Heart right ventricle (tissue), 16 donors: ENCODE measurements at places on chromosomes 5 and 9.

GRCh38 chr5:62083247-62083646, 222.8 kb upstream of the KIF2A start:
- H3K27me3 ChIP-seq, result no peaks in the 10 kb centered on the region
- no peaks in the 10 kb centered on the region for H3K36me3 ChIP-seq
- H3K4me1 ChIP-seq, result no peaks in the 10 kb centered on the region
- DNase-seq, result no peak
- H3K27ac ChIP-seq, result no peak overlapping the region

DNA sequence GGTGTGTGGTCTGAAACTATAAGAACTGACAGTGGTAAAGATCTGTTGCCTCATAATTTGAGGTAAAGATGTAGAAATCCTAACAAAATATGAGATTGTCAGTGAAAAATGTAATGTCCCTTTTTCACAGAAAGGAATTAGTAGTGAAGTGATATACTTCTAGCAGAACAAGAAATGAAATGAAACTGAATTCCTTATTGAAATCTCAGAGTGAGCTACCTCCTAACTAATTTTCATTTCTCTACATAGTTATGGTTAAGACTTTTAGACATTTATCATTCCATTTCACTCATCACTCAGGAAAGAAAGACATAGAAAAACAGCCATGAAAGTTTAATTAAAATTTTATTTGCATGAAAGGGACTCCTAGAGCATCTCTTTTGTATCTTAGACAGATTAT, 48.7 kb downstream of the TMEM174 start:
- H3K4me1 ChIP-seq, result no peaks in the 10 kb centered on the region
- DNase-seq, result no peak
- peaks cover 5% of the 10 kb centered on the region for H3K27me3 ChIP-seq
- no peak overlapping the region for H3K27ac ChIP-seq
- no peak overlapping the region for H3K4me3 ChIP-seq

DNA sequence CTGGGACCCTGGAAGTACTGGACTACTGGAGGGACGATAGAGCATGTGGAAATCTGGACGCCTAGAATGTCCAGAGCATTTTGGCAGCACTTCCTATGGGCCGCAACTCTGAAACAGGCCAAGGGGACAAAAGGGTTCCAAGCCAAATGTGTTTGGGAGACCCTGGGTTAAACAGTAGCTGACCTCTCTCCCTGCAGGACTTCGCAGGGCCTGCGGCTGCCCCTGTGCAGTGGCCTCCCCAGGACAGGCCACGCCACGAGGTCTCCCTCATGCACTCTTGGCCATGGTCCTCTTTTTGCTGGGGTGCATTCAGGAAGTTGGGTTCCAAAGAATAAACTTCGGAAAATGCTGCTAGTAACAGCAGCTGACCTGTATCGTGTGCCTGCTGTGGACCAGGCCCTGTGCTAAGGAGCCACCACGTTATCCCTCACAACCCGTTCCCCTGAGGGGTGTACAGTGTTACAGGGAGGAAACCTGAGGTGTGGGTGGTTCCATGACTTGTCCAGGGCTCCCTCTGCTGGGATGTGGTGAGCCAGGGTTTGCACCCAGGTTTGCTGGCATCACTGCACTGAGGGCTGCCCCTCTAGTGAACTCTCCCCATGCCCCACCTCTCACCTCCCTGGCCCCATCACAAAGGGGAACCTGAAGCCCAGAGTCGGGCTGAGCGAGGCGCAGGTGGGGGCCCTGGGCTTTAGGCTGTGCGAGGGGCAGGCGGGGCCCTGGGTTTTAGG, 79.4 kb downstream of the AMBP start:
- H3K27me3 ChIP-seq, result no peaks in the 10 kb centered on the region
- peak; percentile 4 for DNase-seq
- H3K27ac ChIP-seq, result no peak overlapping the region
- H3K4me1 ChIP-seq, result peaks cover 10% of the 10 kb centered on the region
- H3K4me3 ChIP-seq, result no peak overlapping the region
- H3K36me3 ChIP-seq, result no peaks in the 10 kb centered on the region

GRCh38 chr9:86471171-86471815, 117.1 kb upstream of the TUT7 start:
- no peaks in the 10 kb centered on the region for H3K27me3 ChIP-seq
- no peaks in the 10 kb centered on the region for H3K4me1 ChIP-seq
- H3K36me3 ChIP-seq, result no peaks in the 10 kb centered on the region
- H3K4me3 ChIP-seq, result no peak overlapping the region

GRCh38 chr5:142654578-142655058, 31.3 kb downstream of the FGF1 start:
- peak overlapping the region; percentile 51 for H3K27ac ChIP-seq
- no peak overlapping the region for H3K4me3 ChIP-seq
- no peaks in the 10 kb centered on the region for H3K36me3 ChIP-seq
- no peak for DNase-seq

DNA sequence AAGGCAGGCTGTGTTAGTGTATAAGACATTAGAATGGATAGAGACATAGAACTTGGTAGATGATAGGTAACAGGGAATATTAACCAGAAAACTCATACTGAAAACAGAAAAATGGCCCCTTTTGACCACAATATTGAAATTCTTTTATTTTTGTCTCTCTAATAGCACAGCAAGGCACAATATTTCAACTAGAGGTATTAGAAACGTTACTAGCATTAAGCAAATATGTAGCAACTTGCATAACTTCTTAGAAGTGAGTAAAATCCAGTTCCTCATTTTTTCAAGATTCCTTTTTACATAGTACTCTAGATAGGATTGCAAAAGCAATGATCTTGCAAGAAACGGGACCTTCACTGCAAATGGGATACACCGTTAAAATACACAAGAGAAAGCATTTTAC, 102.7 kb upstream of the VCAN start:
- no peaks in the 10 kb centered on the region for H3K36me3 ChIP-seq
- no peaks in the 10 kb centered on the region for H3K27me3 ChIP-seq
- peak overlapping the region; percentile 90 for H3K27ac ChIP-seq
- no peak for DNase-seq
- H3K4me3 ChIP-seq, result no peak overlapping the region

- H3K27ac ChIP-seq, result no peak overlapping the region
- no peaks in the 10 kb centered on the region for H3K27me3 ChIP-seq
- H3K36me3 ChIP-seq, result no peaks in the 10 kb centered on the region
- H3K4me3 ChIP-seq, result no peak overlapping the region
- no peak for DNase-seq
These were observed 19.7 kb downstream of the TLE4 start for GRCh38 chr9:79591458-79591857.

- H3K27me3 ChIP-seq, result no peaks in the 10 kb centered on the region
- no peak for DNase-seq
- no peak overlapping the region for H3K27ac ChIP-seq
- H3K36me3 ChIP-seq, result no peaks in the 10 kb centered on the region
These were observed 30.4 kb downstream of the NR3C1 start for GRCh38 chr5:143373076-143373475.

GRCh38 chr9:71001780-71002386, 119.5 kb downstream of the TRPM3 start:
- H3K27me3 ChIP-seq, result no peaks in the 10 kb centered on the region
- H3K36me3 ChIP-seq, result no peaks in the 10 kb centered on the region
- DNase-seq, result peak; percentile 10
- no peak overlapping the region for H3K4me3 ChIP-seq
- no peaks in the 10 kb centered on the region for H3K4me1 ChIP-seq
- H3K27ac ChIP-seq, result no peak overlapping the region

DNA sequence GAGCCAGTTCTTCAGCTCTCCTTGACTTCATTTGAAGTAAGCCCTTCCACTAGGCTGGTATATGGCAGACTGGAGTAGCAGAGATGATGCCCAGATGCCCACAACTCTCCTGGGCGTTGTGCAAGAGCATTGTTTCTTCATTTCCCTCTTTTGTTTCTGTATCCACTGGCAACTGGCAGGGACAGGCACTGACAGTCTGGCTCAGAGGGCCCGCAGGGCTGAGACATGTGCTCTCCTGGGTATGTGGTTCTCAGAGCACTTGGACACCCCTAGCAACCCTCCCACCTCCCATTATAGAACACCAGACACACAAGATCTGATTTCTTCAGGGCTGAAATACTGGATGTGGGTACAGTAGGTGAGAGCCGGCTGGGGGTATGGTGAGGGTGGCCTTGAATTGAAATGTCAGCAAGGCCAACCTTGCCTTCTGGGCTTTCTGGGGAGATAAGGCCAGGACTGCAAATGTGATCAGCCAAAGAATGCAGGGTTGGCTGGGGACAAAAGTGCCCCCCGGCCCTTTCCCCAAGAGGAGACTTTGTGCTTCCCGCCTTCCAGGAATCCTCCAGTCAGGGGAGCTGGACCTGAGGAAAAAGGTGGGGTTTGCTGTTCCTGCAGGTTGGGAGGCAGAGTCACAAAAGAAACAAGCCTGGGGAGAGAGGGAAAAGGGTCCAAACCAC, 28.6 kb upstream of the CTNNA1 start:
- DNase-seq, result peak; percentile 44
- H3K4me3 ChIP-seq, result no peak overlapping the region
- H3K4me1 ChIP-seq, result peaks cover 11% of the 10 kb centered on the region
- peak overlapping the region; percentile 56 for H3K27ac ChIP-seq
- H3K36me3 ChIP-seq, result no peaks in the 10 kb centered on the region
- H3K27me3 ChIP-seq, result no peaks in the 10 kb centered on the region

DNA sequence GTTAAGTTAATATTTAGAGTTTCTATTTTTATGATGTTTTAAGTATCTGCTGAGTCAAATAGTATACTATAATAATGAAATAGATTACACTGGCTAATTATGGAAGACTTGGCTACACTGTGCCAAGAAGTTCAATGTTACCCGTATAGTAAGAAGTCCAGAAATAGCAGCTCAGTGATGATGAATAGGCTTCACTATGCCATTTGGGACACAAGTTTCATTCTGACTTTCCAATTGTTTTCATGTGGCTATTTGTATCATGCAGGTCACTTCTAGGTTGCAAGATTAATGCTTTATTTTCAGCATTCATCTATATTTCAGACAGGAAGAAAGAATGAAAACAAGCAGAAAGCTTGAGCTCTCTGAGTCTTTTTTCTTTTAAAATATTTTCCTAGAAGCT, 194.5 kb upstream of the RIOK2 start:
- H3K36me3 ChIP-seq, result no peaks in the 10 kb centered on the region
- no peaks in the 10 kb centered on the region for H3K4me1 ChIP-seq
- no peak for DNase-seq
- no peak overlapping the region for H3K4me3 ChIP-seq
- no peaks in the 10 kb centered on the region for H3K27me3 ChIP-seq
- H3K27ac ChIP-seq, result no peak overlapping the region

- H3K4me3 ChIP-seq, result peak overlapping the region; percentile 49
- H3K27me3 ChIP-seq, result no peaks in the 10 kb centered on the region
- H3K36me3 ChIP-seq, result no peaks in the 10 kb centered on the region
- DNase-seq, result no peak
These were observed 4.6 kb downstream of the NRG2 start for GRCh38 chr5:140038373-140038957.

DNA sequence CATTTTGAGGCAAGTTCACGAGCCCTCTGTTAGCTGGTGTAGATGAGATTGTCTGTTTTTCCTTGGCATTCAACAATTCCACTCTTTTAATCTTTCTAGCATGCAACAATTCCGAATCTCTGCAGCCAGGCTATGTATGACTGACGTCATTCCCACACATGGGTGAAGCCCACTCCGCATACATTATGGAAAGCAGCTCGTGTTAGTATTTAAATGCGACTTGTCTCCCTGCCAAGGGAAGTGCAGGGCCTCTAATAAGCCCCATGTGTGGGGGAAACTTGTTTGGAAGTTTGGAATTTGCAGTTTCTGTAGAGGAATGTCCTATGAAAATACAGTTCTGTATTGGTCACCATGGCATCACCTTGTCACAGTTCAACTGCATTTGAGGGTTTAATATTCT, 146.0 kb upstream of the FBXL7 start:
- H3K27me3 ChIP-seq, result no peaks in the 10 kb centered on the region
- H3K36me3 ChIP-seq, result no peaks in the 10 kb centered on the region
- H3K27ac ChIP-seq, result no peak overlapping the region
- no peak overlapping the region for H3K4me3 ChIP-seq
- no peaks in the 10 kb centered on the region for H3K4me1 ChIP-seq

GRCh38 chr5:19099195-19099594, 888.8 kb downstream of the CDH18 start:
- no peak overlapping the region for H3K27ac ChIP-seq
- DNase-seq, result no peak
- no peaks in the 10 kb centered on the region for H3K27me3 ChIP-seq

DNA sequence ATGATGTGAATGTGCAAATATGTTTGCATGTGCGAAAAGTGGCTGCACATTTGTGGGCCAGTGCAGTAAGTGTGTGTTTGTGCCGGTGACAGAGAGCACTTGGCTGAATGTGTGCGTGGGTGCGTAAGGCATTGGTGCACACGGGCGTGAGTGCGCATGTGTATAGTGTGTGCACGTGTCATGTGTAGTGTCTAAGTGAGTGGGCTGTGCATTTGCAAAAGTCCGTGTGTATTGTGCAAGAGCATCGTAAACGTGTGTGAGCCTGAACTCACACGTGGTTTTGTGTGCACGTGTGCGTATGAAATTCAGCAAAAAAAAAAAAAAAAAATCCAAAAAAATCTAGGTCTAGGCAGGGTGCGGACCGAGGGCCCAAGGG, 6.5 kb upstream of the EBF1 start:
- H3K36me3 ChIP-seq, result no peaks in the 10 kb centered on the region
- H3K4me3 ChIP-seq, result peak overlapping the region; percentile 43
- DNase-seq, result no peak

- DNase-seq, result no peak
- H3K36me3 ChIP-seq, result no peaks in the 10 kb centered on the region
- no peak overlapping the region for H3K4me3 ChIP-seq
- H3K4me1 ChIP-seq, result peaks cover 20% of the 10 kb centered on the region
These were observed 167.0 kb downstream of the RGS3 start for GRCh38 chr9:113630386-113631136.

- no peaks in the 10 kb centered on the region for H3K4me1 ChIP-seq
- DNase-seq, result no peak
- no peaks in the 10 kb centered on the region for H3K36me3 ChIP-seq
- no peak overlapping the region for H3K27ac ChIP-seq
These were observed 467.5 kb downstream of the EFNA5 start for GRCh38 chr5:107203243-107203642.

GRCh38 chr5:139593716-139594319, 32.7 kb downstream of the UBE2D2 start:
- peaks cover 46% of the 10 kb centered on the region for H3K4me1 ChIP-seq
- no peak overlapping the region for H3K4me3 ChIP-seq
- DNase-seq, result no peak
- no peak overlapping the region for H3K27ac ChIP-seq

- no peak for DNase-seq
- H3K4me3 ChIP-seq, result no peak overlapping the region
- H3K36me3 ChIP-seq, result no peaks in the 10 kb centered on the region
- no peak overlapping the region for H3K27ac ChIP-seq
These were observed 464.0 kb upstream of the TUSC1 start for GRCh38 chr9:26142201-26142600.

GRCh38 chr5:159947708-159948358, 31.6 kb downstream of the ADRA1B start:
- H3K27me3 ChIP-seq, result no peaks in the 10 kb centered on the region
- no peak overlapping the region for H3K27ac ChIP-seq
- no peak for DNase-seq
- no peak overlapping the region for H3K4me3 ChIP-seq

GRCh38 chr9:121242219-121242958, 25.6 kb upstream of the GSN start:
- H3K36me3 ChIP-seq, result no peaks in the 10 kb centered on the region
- H3K4me3 ChIP-seq, result no peak overlapping the region
- no peaks in the 10 kb centered on the region for H3K27me3 ChIP-seq
- H3K27ac ChIP-seq, result peak overlapping the region; percentile 35
- DNase-seq, result no peak
